ENCODE measurements at places on chromosomes 6 and 20. TPM values are rescaled to one million over a fixed set of nuclear protein-coding genes. Genes with fewer than 3 reads are reported as not detected.

DNA sequence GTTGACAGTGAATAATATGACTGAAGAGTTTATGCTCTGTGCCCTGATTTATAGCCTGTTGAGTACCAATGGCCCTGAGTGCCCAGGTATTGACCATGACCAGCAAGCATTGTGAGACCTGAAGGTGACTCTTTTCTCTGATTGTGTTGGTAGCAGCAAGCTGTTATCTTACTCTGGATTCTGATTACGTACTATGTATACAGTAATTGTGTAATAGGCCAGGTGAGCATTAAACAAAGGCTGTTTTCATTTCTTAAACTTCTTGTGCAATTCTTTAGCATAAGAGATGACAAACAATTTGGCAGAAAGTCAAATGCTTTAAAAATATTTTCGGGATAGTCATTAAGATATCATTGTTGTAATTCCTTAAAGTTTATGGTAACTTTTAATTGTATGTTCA lies 111.7 kb upstream of the PTPRK start:
- DNase-seq: no peak
- H3K4me3 ChIP-seq: no peak overlapping the region
- H3K27me3 ChIP-seq: no peaks in the 10 kb centered on the region
- H3K27ac ChIP-seq: no peak overlapping the region
- H3K36me3 ChIP-seq: no peaks in the 10 kb centered on the region

DNA sequence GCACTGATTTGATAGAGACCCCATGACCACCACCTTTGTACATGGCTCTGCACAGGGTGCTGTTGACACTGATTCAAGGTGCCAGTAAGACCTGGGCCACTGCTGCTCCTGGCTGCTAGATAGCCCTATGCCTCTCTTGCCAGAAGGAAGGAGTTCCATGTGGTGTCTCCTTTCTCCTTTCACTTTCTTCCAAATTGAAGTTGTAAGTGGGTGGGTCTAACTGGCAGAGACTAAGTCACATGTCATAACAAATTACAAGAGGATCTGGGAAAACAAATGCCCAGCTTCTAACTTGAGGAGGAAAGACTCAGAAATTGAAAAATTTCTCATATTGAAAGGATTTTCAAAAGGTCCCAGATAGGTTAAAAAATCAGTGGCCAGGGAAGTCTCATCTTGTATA lies 116.8 kb downstream of the TFAP2B start:
- no peaks in the 10 kb centered on the region for H3K27me3 ChIP-seq
- no peaks in the 10 kb centered on the region for H3K36me3 ChIP-seq
- DNase-seq: no peak
- H3K4me3 ChIP-seq: no peak overlapping the region

DNA sequence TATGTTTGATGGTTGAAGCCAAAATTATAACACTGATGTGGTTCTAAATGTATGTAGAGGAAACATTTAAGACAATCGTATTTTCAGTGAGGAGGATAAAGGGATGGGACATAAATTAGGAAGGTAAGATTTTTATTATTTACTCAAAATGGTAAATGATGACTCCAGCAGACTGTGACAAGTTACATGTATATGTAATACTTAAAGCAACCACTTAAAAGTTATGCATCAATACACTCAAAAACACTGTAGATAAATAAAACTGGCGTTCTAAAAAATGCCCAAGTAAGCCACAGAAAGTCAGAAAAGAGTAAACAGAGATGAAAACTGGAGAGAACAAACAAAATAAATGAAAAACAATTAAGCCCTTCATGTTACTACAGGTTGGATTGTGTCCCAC lies 18.7 kb downstream of the HLA-DMB start:
- no peak overlapping the region for H3K4me3 ChIP-seq
- H3K27me3 ChIP-seq: no peaks in the 10 kb centered on the region
- no peak for DNase-seq
- H3K27ac ChIP-seq: no peak overlapping the region
- H3K36me3 ChIP-seq: no peaks in the 10 kb centered on the region

- no peak for DNase-seq
- no peak overlapping the region for H3K4me3 ChIP-seq
- H3K4me1 ChIP-seq: no peaks in the 10 kb centered on the region
- no peaks in the 10 kb centered on the region for H3K36me3 ChIP-seq
- H3K27me3 ChIP-seq: no peaks in the 10 kb centered on the region
Measured at GRCh38 chr20:2276015-2276414, 19.8 kb upstream of the TGM3 start.

GRCh38 chr6:65231616-65232015 lies 475.4 kb downstream of the EYS start:
- no peak for DNase-seq
- H3K27ac ChIP-seq: no peak overlapping the region
- H3K4me1 ChIP-seq: no peaks in the 10 kb centered on the region
- H3K27me3 ChIP-seq: no peaks in the 10 kb centered on the region
- H3K4me3 ChIP-seq: no peak overlapping the region

DNA sequence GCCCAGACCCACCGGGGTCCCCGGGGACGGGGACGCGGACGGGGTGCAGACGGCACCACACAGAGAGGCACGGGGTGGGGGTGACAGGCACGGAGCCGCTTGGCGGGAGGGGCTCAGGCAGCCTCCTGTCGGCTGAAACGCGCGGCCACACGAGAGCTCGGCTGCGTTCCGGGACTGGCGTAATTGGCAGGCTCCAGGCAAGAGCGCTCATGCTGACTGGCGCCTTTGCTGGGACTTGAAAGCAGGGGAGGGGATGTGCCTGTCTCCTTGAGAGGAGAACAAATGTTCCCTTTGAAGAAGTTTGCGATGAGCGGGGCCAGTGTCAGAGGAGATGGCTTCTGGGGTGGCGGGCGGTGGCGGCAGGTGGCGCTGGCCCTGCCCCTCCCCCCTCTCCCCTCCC lies 25.8 kb downstream of the BHLHE23 start:
- no peak overlapping the region for H3K27ac ChIP-seq
- H3K27me3 ChIP-seq: no peaks in the 10 kb centered on the region
- H3K4me3 ChIP-seq: no peak overlapping the region
- no peak for DNase-seq
- no peaks in the 10 kb centered on the region for H3K36me3 ChIP-seq
- no peaks in the 10 kb centered on the region for H3K4me1 ChIP-seq

OTOR gene
- total RNA-seq: not detected

CST7 gene
- total RNA-seq: 0.97 TPM

DNA sequence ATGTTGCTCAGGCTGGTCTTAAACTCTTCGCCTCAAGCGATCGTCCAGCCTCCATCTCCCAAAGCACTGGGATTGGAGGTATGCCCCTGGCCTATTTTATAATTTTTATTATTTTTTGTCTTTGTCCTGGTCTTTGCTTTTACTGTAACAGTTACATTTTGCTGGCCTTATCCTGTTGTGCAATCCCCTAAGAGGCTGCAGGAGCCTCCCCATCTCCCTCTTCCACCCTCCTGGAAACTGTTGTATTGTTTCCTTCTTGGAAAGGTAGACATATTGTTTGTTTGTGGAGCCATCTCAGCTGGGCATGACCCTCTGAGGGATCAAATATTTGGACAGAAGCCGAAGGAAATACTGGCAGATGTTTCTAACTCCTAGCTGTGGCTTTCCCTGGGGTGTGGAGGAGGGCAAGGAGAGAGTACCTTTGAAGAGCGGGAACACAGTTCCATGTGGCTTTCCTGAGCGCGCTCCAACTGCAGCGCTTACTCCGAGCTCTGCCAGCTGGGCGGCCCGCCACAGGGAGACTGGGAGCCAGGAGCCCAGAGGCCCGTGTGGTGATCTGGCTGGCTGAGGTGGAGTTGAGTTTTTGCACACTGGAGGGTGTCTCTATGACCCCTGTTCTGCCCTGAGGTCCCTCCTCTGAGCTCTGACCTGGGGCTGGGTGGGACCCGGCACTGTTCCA lies 4.9 kb downstream of the MAPK13 start:
- no peak overlapping the region for H3K27ac ChIP-seq
- H3K4me3 ChIP-seq: no peak overlapping the region
- H3K4me1 ChIP-seq: no peaks in the 10 kb centered on the region
- no peaks in the 10 kb centered on the region for H3K36me3 ChIP-seq

GRCh38 chr6:138222901-138223546 lies 4.7 kb upstream of the PBOV1 start:
- no peaks in the 10 kb centered on the region for H3K27me3 ChIP-seq
- no peak overlapping the region for H3K27ac ChIP-seq
- DNase-seq: no peak
- no peaks in the 10 kb centered on the region for H3K36me3 ChIP-seq
- no peak overlapping the region for H3K4me3 ChIP-seq

GRCh38 chr20:8829256-8829655 lies 239.6 kb upstream of the PLCB4 start:
- H3K36me3 ChIP-seq: no peaks in the 10 kb centered on the region
- no peak overlapping the region for H3K27ac ChIP-seq
- H3K4me1 ChIP-seq: no peaks in the 10 kb centered on the region
- no peak overlapping the region for H3K4me3 ChIP-seq
- DNase-seq: no peak

DNA sequence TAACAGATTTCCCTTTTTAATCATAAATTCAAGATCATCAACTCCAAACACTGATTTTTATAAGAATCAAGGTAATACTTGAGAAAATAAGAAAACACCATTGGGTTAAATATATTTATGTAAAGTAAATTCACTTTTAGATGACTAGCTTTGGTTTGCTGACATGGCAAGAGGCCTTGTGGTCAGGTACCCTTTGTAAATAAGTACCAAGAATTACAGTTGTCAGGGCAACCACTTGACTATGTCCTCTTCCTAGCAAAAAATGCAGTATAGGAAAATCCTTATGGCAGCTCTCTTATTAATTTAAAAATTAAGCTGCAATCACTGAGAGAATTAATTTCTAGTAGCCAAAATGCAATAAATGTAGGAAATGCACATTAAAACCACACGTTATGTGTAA lies 153.8 kb downstream of the INSM1 start:
- H3K27ac ChIP-seq: no peak overlapping the region
- DNase-seq: no peak
- no peak overlapping the region for H3K4me3 ChIP-seq
- H3K36me3 ChIP-seq: no peaks in the 10 kb centered on the region
- no peaks in the 10 kb centered on the region for H3K4me1 ChIP-seq
- no peaks in the 10 kb centered on the region for H3K27me3 ChIP-seq

C20orf202 gene
- 0.73 TPM for total RNA-seq

HLA-DQA2 gene
- not detected for total RNA-seq

DNA sequence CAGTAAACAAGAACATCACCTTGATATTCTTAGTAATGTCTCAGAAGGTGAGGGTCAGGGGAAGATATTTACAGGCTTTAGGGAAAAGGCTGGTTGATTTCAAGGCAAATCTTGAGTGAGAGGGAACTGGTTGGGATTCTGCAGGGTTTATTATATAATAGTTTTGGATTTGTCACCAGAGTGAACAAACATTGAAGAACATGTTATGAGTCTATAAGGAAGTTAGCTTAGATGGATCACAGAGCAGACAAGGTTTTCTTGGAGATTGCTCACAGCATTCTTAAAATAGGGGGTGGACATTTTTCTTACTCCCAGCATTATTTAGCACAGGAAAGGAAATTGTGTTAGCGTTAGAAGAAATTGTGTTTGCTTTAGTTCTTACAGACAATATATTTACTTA lies 324.9 kb downstream of the LAMA2 start:
- no peaks in the 10 kb centered on the region for H3K27me3 ChIP-seq
- H3K4me1 ChIP-seq: no peaks in the 10 kb centered on the region
- H3K27ac ChIP-seq: peak overlapping the region; percentile 50
- H3K36me3 ChIP-seq: no peaks in the 10 kb centered on the region
- DNase-seq: no peak
- no peak overlapping the region for H3K4me3 ChIP-seq

Data from uterus (tissue), 4 donors.